ENCODE measurements at places on chromosomes 5 and 9.

GRCh38 chr9:120735415-120736126 lies 21.3 kb upstream of the MEGF9 start:
- DNase-seq, result no peak

- DNase-seq, result no peak
Measured at GRCh38 chr5:56066931-56067450, 72.2 kb upstream of the IL6ST start.

GRCh38 chr5:178318382-178318781 lies 85.8 kb upstream of the PHYKPL start:
- DNase-seq, result no peak

GRCh38 chr9:133877327-133877726 lies 114.8 kb downstream of the VAV2 start:
- no peak for DNase-seq

GRCh38 chr5:87383216-87383615 lies 29.5 kb downstream of the CCNH start:
- no peak for DNase-seq

DNA sequence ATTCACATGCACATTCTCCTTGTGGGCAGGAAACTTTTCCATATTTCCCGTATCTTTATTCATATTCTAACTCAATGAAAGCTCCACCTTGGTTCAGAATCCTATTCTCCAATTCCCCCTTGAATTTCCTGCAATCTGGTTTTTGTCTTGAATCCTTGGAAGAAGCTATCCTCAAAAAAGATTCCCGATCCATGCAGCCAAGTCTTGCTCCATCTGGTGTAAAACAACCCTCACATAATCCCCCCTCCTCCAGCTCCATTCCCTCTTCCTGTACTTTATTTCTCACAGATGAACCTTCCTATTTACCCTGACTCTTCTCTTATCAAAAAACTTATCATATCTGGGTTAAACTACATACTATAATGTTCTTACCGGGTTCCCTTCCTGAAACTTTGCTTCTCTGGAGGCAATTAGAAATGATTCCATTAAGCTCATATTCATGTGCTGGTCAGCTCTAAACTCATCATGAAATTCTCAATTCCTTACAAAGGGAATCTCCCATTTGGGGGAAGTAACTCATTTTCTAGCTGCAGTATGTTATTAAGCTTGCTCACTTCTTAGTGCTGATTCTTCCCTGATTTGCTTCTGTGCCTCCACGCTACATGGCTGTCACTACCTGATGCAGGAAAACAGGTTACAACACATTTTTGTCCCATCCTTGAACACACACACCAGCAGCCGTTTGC lies 81.7 kb downstream of the GNAQ start:
- no peak for DNase-seq

DNA sequence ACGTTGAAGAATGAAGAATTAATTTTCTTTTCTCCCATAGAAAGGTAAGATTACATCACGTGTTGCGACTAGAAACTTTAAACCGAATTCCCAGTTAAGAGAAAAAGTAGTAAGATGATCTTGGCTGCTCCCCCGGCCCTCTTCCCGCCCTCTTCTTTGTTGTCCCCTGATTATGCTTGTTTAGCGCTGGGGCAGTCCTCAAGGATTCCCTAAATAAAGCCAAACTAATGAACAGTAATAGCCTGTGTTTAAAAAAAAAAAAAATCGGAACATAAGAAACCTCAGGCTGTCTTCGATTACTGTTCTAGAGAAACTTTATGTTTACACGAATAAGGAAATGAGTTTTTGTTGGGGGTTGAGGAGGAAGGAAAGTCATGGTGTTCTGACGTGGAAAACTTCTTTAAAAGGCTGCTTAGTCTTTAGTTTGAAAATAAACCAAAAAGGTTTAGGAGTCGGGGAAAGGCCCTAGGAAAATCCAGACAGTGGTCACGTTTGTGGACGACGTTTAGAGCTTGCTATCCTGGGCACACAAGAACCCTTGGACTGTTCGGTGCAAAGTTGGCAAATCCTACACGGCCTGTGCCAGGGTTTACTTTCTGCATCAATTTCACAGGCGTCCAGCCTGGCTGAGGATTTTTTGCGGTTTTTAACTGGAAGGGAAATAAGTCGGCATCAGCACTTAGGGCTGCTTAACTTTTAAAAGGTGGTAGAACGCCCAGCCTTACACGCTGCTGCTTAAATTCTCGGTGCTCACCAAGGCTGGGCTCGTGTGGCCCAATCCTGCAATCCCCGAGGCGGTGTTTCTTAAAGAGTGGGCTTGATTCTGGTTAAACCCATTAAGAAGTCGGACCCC lies 1.1 kb upstream of the MAT2B start:
- peak; percentile 36 for DNase-seq

DNA sequence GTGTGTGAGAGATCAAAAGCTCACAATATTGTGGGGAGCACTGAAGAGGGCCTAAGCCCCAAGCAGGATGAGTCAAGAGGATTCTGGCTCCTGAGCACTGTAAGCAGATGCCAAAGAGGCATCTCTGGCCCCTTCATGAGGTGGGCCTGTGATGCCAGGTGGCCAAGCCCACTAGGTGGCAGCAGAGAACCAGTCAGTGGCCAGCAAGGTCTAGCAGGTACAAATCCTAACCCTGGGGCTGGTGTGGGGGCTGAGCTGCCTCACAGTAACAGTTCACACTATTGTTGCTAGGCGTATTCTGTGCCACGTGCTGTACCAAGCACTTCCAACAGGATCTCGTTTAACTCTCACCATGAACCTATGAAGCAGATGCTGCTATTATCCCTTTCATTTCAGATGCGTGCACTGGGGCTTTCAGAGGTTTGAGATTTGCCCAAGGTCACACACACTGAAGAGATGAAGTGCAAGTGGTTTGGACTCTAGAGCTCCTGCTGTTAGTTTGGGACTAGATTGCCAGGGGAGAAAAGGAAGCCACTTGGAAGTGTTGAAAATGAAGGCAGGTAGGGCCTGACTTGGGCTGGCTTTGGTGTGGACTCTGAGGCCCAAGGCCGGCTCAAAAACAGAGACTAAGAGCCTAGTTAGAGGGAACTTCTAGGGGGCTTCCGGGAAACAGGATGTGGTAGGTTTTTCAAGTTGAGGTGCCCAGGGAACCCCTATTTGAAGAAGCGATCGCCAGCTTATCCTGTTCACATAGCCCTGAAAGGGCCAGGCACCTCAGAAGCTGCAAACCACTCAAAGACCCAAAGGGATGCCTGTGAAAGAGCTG lies 4.4 kb upstream of the MLANA start:
- DNase-seq, result peak; percentile 77

GRCh38 chr5:75281716-75282465 lies 45.2 kb upstream of the ANKRD31 start:
- DNase-seq, result no peak

DNA sequence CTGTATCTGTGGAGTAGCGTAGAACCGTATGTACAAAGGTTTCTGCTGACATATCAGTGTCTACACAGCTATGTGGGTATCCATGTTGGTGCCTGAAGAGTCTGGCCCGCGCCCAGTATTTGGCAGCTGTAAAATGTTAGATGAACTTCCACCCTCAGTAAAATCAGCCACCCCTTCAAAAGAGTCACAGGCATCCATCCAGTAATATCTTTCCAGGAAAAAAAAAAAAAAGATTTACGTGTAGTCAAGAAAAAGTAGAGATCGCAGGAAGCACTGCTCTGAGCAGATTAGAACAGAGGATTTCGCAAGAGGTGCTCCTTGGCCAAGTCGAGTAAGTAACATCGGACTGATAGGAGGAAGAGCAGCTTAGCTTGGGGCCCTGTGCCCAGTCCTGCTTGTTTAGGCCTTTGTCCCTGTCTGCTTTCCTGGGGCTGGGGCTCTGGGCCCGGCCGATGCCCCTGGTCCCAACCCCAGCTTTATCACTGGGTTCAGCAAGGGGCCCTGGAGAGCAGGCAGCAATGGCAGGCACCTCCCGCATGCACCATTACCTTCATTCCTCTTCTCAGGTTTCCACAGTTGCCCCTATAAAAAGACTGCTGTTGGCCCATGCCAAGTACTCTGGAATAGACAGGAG lies 21.2 kb downstream of the DAPK1 start:
- DNase-seq, result no peak

- no peak for DNase-seq
Measured at GRCh38 chr5:126947146-126948010, 83.0 kb downstream of the MARCHF3 start.

DNA sequence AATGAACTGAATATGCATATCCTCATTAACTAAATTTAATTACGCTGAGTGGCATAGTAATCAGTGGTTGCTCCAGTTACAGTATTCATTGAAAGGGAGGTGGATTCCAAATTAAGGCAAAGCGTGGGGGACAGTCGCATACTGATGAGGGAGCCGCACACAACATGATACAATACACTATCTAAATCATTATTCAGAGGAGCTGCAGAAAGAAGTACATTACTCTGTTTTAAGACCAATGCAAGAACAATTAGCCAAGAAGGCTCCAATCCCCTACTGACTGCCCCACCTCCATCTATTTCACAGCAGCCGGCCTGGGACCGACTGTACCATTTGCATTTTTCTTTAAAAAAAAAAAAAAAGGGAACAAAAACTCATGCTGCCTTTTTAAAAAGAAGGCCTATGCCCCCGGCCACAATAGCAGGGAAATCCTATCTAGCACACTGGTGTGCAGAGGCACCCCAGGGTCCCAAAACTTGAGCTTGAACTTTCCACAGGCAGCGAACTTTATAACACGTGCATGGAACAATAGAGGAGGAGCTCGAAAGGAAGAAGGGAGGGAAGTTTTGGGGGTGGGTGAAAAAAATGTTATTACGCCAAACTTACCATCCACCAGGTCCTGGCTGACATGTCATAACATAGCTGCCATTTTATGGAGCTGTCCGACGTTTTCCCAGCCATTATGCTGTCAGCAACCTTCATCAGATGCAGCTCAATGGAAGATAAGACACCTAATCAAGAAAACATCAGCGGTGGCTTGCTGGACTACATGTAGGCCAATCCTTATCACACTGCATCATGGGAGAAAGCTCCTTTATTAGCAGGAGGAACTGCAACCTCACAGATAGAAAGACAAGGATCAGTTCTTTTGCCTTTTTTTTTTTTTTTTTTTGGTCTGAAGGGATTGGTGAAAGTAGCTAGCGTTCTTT lies 161.6 kb downstream of the ZDHHC21 start:
- no peak for DNase-seq

- DNase-seq, result no peak
Measured at GRCh38 chr5:94575196-94575595, 43.2 kb downstream of the KIAA0825 start.

DNA sequence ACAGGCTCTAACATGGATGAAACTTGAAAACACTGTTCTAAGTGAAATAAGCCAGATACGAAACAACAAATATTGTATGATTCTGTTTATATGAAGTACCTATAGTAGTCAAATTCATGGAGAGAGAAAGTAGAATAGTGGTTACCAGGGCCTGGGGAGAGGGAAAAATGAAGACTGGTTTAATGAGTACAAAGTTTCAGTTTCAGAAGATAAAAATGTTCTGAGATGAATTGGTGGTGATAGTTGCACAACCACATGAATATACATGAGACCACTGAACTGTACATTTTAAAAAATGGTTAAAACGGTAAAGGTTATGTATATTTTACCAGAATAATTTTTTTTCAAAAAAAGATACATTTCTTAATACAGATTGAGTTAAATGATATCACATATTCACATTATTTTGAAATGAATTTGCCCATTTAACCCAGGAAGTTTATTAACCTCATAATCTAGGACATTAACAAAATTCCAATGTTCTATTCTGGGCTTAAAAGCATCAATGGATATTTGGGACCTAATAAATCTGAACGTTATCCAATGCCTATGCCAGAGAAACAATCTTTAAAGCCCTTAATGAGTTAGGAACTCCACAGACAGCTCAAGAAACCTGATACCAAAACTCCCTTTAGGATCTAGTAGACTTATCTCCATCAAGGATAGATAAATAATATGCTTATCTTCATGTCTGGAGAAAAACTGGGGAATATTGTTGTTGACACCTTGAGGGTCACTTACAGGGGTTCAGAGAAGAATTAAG lies 521.3 kb downstream of the EFNA5 start:
- DNase-seq, result no peak

DNA sequence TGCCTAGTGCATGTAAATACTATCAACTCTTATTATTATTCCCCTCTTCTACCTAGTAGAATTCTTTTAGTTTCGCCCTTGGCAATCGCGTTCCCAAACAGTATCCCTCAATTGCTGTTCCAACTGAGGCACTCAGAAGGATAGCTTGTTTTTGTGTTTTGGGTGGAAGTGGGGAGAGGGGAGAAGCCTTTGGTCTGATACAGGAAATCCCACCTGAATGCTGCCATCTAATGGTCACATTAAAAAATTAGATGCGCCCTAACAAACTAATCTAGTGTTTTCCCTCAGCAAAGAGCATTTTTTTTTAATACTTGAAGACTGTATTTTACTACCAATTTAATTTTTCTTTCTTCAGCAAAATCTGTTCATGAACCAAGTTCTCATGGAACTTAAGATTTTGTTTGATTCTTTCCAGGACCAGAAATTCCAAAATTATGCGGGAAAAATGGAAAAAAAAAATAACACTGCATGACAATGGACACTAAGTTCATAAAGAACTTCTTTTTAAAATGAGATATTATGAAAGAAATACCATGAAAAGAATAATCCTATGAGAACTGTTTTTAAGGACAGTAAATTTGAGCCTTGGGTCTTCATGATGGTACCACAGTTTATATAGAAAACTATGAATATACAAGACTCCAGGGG lies 22.2 kb upstream of the GLDC start:
- no peak for DNase-seq

- no peak for DNase-seq
Measured at GRCh38 chr9:34279411-34279810, 49.7 kb downstream of the KIF24 start.

DNA sequence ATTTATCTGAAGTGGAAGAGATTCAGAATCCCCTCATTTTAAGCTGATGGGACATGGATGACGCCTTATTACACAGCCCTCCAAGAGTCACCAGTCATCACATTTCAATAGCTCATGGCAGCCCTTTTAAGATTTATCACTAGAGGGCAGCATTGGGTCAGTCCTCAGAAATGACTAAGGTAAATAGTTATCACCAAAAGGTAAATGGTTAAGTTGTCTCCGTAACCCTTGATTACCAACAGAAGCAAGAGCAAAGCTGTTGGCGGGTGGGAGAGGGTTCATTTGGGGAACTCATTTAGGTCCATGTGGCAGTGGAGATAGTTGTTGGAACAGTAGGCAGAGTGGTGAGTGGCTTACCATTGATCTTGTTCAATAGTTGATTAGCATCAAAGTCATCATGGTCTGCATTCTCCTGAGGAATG lies 12.0 kb upstream of the C9 start:
- DNase-seq, result peak; percentile 5

GRCh38 chr9:130755377-130756007 lies 61.9 kb downstream of the EXOSC2 start:
- DNase-seq, result no peak

Measured in activated T-cell treated with anti-CD3 and anti-CD28 coated beads for 48 hours (primary cell).